ENCODE measurements at places on chromosomes 4 and X.

- no peak for DNase-seq
These were observed 11.6 kb upstream of the GDPD2 start for GRCh38 chrX:70411475-70411874.

DNA sequence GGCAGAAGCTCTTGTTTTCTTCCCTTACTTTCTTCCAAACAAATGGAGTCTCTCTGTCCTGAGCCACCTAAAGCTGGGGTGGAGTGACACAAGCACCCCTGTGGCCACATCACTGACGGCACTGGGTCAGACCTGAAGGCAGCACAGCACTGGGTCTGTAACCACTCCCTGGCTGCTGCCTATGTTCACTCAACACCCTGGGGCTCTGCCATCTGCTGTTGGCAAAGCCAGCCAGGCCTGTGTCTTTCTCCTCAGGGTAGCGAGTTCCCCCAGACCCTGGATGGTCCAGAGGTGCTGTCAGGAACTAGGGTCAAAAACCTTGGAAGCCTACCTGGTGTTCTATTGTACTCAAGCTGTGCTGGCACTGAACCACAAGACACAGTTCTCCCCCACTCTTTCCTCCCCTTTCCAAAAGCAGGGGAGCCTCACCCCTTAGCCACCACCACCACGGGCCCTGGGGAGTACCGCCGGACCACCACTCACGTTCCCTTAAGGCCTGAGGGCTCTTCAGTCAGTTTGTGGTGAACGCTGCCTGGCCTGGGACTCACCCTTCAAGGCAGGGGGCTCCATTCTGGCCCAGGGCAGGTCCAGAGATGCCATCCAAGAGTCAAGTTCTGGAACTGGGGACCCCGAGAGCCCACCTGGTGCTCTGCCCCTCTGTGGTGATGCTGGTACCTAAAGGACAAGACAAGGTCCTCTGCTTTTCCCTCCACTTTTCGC lies 31.5 kb downstream of the TMEM271 start:
- no peak for DNase-seq

DNA sequence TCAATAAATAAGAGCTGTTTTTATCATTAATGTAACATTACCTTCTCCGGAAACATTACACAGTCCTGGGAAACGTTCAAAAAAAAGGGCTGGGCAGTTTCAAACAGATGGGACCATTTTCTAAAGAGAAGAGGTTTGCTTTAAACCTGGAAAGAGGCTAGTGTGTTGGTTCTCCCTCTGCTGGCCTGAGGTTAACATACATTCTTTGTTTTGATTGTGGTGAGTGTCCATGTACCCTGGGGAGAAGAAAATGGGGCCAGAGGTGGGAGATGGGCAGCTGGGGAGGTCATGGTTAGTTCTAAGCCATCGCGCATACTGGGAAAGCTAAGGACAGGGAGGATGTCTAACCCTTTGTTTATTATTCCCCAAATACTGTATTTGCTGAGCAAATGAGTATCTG lies 194.7 kb downstream of the CPEB2 start:
- no peak for DNase-seq

DNA sequence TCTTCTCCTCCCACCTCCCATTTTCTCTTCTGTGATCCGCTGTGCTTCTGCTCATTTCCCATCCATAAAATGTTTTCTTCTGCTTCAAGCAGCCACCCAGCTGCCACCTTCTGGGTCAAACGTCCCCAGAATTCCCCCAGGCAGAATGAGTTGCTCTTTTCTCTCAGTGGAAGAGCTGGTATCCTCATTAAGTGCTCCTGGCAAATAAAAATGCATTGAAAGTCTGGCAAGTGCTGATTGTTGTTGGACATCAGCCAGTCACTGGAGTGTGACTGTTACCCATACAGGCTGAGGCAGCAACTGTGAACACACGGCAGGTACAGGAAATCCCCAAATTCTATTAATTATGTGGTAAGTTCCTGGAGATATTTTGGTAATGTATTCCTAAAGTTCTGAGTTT lies 52.6 kb downstream of the LIMCH1 start:
- DNase-seq: no peak

DNA sequence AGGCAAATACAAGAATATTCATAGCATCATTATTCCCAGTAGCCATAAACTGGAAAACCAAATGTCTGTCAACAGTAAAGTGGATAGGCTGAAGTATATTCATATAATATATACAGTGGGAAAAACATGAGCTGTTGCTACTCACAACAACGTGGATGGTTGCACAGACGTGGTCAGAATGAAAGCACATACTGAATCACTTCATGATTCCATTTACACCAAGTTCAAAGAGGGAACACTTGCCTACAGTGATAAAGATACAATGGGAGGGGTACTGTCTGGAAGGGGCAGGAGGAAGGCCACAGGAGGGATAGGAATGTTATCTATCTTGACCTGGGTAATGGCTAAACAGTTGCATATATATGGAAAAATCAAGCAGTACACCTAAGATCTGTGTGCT lies 25.3 kb downstream of the APBB2 start:
- DNase-seq: no peak

DNA sequence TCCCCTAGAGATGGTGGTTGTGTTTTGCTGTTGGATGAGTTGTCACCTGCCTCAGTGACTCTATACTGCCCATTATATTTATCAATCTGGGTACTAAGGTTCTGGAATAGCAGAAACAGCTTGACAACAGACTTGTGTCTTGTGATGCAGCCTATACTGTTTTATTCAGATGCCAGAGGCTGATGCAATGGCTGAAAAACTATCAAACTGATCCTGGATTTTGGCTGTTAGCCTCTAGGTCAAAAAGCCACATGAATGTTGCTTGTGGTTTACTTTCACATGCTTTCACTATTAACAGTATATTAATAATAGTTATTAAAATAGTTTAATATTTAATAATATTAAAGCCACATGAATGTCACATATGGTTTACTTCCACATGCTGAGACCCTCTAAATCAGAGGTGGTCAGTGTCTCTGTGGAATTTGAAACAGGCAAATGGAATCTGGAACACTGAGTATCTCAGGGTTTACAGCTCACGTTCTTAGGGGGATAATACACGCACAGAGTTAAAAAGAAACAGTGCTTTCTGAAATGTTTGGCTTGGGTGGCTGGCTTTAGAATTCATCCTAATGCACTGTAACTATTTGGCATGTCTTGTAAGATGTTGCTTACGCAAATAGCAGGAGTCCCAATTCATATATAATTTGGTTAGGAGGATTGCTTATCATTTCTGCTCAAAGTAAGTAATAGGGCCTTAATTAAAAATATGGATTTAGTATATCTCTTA lies 82.5 kb upstream of the LCORL start:
- DNase-seq: no peak

DNA sequence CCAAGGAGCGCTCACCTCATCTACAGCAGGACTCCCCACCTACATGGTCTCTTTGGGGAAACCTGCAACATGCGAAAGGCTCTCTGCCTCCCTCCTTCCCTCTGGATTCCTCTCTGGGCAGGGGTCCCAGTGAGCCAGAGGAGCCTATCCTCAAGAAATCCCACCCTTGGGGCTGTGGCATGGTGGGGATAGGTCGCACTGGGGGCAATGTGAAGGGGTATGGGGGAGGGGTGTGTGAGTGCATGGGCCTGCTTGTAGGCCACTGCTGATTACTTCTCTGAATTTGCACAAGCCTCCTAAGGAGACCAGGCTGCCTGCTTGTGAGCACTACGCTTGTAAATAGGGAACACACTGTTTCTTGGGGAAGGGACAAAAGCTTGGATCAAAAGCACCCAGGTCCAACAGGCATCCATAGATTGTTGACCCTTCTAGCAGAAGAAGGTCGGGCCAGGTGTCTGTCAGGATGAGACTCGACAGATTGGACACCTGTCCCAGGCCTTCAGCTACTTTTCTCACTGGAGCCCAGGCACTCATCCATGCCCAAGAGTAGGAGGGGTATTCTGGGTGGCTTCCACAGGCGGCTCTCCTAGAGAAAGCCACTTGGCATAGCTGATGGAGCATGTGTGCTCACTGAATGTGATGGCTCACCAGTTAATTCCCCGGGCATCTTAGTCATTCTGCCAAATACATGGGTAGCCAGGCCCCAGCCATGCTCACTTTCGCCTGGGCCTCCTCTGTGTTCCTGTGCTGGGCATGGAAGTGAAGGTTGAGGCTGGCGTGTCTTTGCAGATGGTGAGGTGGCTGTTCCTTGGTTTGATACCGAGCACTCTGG lies 75.0 kb downstream of the NBDY start:
- no peak for DNase-seq

DNA sequence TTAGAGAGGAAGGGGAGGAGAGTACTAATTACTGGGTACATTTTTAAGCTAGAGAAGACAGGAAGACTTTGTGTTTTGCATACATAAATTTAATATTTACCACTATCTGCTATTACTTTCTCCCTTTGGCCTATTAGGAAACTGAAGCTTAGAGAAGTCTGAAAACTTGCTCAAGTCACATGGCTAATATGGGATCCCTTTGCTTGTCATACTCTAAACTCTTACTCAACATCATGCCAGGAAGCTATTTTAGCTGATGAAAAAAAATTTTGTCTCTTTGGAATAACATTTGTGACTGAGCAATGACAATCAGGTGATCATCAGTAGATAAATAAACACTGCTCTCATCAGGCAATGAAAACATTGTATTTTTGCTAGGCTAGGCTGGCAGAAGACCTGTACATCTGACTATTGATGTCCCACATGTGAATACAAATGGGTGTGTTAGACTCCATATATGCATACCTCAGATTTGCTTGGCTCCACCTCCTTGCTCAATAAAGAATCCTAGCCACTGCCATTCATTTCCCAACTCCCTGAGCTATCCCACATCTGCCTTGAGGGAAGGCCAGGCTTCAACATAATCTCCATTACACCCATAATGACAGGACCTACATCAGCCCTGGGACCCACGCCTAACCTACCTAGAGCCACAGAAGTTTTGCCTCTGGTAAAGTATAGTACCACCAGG lies 17.0 kb upstream of the DCLK2 start:
- DNase-seq: no peak

- no peak for DNase-seq
These were observed 172.8 kb downstream of the ATG4A start for GRCh38 chrX:108264376-108264775.

DNA sequence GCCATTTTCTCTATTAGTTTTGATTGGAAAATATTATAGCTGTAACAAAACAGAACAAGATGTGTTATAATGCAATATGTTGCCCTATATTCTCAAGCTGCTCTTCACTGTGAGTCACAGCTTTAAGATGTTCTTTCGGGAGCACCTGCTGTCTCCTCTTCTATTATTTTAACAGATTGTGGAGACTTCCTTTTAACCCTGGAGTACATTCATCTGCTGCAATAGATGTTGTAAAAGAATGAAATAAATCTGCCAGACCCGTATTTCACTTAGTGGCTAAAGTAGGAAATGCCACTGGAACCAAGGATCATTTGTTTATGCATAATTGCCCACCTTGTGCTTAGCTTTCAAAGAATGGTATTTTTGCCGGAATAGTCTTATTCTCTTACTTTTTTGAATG lies 11.1 kb downstream of the LSM6 start:
- DNase-seq: no peak

DNA sequence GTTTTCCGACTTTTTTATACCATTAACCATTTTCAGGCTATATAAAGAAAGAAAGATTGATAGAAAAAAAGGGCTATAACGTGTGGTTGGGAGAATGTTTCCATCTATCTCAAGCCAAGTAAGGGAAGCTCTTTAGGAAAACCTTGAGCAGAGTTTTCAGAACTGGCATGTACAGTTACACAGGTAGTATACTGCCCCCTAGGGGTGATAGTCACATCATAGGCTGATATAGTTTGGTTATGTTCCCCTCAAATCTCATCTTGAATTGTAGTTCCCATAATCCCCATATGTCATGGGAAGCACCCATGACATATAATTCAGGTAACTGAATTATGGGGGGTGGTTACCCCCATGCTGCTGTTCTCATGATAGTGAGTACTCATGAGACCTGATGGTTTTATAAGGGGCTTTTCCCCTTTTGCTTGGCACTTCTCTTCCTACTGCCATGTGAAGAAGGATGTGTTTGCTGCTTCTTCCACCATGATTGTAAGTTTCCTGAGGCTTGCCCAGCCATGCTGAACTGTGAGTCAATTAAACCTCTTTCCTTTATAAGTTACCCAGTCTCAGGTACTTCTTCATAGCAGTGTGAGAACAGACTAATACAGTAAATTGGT lies 186.8 kb downstream of the TMA16 start:
- peak; percentile 56 for DNase-seq

DNA sequence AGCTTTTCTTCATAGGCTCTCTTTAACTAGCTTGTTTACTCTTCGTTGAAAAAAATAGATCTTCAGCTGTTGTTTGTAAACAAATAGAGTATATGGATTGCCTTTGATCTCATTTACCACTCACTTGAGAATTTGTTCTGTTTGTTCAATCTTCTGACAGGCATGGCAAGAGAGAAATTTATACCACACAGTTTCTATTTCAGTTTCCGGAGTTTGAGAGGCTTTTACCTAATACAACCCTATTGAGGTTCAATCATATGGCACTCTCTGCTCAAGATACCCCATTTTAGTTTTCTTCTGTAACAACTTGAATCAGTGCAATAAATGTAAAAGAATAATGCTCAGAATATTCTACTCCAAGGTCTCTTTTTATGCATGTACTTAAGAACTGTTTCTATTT lies 148.0 kb downstream of the EMCN start:
- DNase-seq: no peak

DNA sequence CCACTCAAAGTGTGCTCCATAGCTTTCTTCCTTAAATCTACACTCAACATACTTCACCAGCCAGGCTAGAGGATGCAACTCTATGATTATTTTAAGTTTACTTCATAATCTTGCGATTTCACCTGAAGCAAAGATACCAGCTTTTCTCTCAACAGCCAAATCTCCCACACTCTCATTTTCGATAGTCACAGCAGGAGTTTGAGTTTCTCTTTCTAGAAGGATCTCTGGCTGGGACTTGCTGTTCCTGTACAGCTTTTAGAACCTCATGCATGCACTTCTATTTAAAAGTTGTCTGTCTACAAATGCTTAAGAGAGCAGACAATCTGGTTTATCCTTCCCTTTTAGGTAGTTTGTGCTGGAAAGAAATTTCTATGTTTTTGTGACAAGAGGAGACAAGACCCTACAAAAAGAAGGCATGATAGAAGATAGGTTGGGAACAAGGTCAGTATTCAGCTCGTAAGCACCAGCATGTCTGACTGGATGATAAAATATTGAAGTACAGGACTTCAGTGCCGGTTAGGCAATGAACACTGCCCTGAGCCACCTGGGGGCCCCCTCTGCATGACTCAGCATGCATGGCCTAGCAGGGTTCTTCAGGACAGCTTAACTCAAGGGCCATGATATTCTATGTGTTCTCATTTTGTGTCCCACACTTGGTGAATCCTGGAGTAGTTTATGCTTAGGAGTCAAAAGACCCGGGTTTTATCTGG lies 65.6 kb downstream of the ATXN3L start:
- DNase-seq: no peak

DNA sequence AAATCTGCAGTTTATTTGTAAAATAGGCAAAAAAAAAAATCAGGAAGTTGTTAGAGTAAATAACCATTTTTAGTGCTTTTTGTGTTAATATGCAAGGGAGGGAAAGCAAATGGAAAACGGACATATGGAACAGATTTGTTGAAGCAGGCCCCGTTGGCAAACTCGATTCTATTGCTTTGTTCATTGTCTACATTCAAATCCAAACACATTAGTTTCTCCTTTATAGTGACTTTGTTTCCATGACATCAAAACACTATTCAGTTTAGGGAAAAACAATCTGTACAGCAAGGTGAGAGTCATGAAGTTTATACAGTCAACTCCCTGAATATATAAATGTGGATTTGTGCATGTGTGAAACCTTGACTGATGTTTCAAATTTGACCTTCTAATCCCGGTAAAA lies 142.2 kb downstream of the FAM47A start:
- no peak for DNase-seq

- DNase-seq: no peak
These were observed 87.5 kb downstream of the PALLD start for GRCh38 chr4:168584321-168584771.

GRCh38 chr4:74919783-74920182 lies 13.1 kb upstream of the PARM1 start:
- DNase-seq: no peak

Data from AML-193 (cell line).